COLO829 (cell line): ENCODE measurements at places on chromosomes 13 and 19.

GRCh38 chr13:78102741-78103140, 184.1 kb upstream of the EDNRB start:
- no peak for DNase-seq

DNA sequence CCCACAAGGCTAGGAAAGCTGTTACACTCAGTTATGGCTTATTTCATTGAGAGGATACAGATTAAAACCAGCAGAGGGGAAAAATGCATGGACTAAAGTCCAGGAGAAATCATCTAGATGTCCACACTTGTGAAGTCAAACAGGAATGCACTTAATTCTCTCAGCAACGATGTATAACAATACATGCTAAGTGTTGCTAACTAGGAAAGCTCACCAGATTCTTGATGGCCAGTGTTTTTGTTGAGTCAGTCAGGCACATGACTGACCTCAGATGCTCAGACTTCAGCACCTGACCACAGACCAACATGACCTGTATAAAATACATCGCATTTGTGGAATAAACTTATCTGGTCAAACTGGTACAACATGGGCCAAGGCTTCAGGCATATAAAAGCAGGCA, 470.2 kb upstream of the PRR20A start:
- no peak for DNase-seq

DNA sequence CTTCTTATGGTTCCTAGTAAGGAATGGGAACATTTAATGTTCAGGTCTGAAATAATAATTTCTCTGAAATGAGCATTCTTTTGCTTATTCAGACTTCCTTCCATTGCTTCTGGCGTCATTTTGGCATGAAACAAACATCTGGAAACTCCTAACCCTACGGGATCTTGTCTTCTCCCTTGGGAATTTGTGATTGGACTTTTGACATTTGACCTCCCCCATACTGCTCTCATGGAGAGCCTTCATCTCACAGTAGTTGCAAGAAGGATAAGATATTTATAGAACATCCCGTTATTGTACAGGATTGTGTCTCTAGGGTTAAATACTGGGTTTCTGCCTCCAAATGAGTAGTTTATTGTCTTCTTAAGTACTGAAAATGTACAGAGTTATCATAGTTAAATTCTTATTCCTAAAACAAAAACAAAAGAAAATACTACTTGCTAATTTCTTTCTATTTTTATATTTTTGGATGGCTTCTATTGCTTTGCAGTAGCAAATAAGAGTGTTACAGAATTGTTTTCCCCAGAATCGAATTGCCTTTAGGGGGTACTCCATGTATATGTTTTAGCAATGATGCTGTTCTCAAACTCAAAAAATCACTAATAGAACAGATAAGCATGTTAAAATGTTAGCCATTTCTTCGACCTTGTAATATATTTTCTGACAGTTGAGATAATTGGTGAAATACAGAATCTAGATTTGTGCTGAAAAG, 366.8 kb downstream of the DLEU7 start:
- DNase-seq, result no peak

DNA sequence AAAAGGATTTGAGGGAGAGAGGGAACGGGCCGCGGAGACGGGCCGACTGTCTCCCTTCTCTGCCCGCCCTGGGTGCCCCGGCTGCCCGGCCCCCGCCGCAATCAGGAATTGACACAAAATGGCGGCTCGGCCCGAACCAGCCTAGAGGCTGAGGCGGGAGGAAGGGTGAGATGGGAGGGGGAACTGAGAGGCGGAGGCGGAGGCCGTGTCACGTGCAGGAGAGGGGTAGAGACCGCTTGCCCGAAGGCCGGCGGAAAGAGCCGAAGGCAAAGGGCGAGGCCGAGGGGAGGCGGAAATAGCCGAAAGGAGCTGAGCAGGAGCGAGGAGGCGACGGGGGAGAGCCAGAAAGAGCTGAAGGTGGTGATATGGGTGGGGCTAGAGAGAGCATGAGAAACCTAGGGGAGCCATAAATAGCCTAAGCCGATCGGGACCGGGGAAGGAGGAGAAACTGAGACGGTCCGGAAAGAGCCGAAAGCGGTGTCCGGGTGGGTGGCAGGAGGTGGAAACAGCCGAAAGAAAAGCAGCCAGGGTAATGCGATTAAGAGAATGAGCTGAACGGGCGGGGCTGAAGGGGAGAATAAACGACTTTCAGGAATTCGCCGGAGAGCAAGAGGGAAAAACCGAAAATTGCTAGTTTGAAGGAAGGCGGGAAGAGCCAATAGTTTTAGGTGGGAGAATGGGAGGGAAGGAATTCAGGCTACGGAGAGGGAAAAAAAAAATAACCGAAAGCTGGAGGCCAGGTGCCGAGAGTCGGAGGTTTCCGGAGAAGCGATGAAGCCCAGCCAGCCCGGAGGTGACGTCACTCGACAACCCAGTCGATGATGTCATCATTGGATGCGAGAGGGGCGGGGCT, at the start of gene ZC3H4:
Gene ZC3H4 (minus strand): TSS at position 780 of the 853 bp plus-strand sequence. CDS start 1,192 bp downstream, outside the sequence.
- DNase-seq, result peak; percentile 98

GRCh38 chr19:55095260-55096060, 19.8 kb downstream of the EPS8L1 start:
- no peak for DNase-seq
